ENCODE measurements at places on chromosomes 1 and 21.

GRCh38 chr1:212892108-212892507 is 34.0 kb downstream of the FLVCR1 start:
- DNase-seq: no peak

DNA sequence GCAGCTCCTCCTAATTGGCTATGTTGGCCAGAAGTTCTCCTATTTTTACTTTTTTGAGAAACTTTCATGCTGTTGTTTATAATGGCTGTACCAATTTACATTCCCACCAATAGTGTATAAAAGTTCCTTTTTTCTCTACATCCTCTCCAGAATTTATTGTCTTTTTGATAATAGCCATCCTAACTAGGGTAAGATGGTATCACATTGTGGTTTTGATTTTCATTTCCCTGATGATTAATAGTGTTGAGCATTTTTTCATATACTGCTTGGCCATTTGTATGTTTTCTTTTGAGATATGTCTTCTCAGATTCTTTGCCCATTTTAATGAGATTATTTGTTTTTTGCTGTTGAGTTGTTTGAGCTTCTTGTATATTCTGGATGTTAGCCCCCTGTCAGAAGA is 46.8 kb downstream of the NTMT2 start:
- DNase-seq: no peak

DNA sequence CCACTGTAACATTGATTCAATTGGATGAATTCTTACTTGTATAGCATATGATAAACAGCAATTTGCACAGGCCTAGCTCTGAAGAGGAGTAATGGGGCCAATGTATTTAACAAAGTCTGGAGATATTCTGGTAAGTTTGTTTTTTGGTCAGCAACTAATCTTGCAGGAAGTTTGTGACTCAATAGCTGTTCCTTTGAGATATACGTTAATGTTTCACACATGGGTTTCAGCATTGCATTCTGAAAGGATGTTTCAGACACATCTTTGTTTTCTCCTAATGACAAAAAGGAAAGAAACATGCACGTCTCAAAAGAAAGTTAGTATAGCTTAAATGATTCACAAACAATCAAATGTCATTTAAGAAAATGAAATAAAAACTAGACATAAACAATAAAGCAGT is 49.0 kb downstream of the LTN1 start:
- no peak for DNase-seq

DNA sequence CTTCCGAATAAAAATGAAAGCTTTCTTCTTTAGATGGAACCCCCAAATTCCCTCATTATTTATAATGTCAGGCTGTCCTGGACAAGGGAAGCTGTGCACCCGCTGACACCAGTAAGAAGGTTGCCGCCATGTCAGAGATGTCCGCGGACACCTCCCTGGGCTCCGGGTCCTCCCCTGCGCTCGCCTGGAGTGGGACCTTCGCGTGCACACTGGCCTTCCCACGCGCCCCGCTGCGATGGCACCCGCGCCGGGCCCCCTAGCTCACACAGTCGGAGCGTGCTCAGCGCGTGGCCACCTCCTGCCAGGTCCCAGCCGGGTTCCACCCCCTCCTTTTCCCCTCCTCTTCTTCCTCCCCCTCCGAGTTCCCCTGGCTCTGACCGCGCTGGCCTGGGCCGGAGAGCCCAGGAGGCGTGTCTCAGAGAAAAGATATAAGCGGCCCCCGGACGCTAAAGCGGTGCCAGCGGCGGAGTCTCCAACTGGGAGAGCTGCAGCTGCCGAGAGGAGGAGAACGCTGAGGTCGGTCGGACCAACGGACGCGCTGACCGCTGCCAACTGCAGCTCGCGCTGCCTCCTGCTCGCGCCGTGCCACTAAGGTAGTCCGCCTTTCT is at the start of gene G0S2:
G0S2 (plus strand) TSS at position 456 of the 608 bp plus-strand sequence. CDS start 273 bp downstream, outside the sequence.
- DNase-seq: peak; percentile 35

DNA sequence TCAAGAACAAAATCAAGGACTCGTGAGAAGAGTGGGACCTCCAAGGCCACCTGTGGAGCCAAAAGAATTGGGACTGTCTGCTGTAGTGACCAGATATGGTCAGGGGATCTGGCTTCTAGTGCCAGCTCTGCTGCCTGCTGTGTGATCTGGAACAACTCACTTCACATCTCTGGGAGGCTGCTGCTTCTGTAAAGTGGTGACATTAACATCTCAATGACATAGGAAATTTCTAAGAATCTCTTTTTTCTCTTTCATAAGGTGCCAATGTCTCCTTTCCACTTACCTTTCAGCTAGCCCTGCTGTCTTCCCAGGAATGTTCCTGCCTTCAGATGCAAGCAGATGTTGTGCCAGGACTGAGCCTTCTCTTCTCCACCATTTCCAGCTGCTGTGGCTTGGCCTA is 5.0 kb upstream of the SRSF4 start:
- no peak for DNase-seq

GRCh38 chr1:8065369-8065768 is 39.3 kb upstream of the ERRFI1 start:
- no peak for DNase-seq

DNA sequence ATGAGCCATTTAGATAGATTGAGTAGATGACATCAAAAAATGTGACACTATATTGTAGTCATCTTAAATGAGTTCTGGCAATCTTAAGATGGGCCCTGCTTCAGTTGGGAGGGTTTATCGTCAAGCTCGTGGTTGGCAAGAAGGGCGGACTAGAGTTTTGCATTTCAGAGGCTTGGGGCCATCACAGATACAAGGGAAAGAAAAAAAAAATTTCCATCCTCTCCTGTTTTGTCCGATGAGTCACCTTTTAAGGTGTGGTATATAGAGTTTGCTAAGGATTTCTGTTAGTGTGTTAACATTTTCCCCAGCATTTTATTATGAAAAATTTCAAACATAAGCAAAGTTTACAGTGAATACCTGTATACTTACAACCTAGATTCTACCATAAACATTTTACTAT is 31.8 kb upstream of the KCNQ4 start:
- DNase-seq: no peak

GRCh38 chr1:172708452-172708851 is 49.5 kb downstream of the FASLG start:
- no peak for DNase-seq

- no peak for DNase-seq
These were observed 373.5 kb upstream of the ADGRL4 start for GRCh38 chr1:79380078-79380477.

GRCh38 chr1:180221462-180221861 is 8.6 kb upstream of the LHX4 start:
- no peak for DNase-seq

DNA sequence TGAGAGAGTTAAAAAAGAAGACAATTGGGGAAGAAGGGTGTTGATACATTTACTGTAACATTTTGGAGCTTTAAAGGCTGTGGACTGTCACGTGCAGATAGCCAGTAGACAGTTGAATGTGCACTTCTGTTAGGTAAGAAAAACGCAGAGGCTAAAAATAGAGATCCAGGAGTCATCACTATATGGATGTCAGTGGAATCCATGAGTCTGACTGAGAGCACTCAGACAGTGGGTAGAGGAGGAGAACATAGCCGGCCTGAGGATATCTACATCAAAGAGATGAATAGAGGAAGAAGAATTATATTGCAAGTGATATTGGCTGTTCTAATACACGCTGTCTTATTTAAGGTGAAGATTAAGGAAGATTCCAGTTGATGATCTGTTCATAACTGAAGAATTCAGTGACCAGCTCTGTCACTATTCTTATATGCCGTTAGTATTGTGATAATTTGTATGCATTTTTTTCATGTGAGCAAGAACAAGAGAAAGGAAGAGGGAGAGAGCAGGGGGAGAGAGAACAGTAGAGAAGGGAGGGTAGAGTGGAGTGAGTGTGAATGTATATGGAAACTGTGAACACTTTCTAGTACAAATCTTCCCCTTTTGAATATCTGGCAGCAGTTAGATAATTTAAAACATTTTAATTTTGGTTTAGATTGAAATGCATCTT is 344.8 kb downstream of the CHRM3 start:
- DNase-seq: no peak

- no peak for DNase-seq
These were observed 62.5 kb upstream of the BARHL2 start for GRCh38 chr1:90779573-90779972.

GRCh38 chr1:25197982-25198662 is 34.2 kb downstream of the SYF2 start:
- DNase-seq: no peak

- DNase-seq: no peak
These were observed 10.2 kb upstream of the CHI3L2 start for GRCh38 chr1:111217183-111217910.

- peak; percentile 8 for DNase-seq
These were observed 27.7 kb upstream of the LY9 start for GRCh38 chr1:160768295-160768657.

DNA sequence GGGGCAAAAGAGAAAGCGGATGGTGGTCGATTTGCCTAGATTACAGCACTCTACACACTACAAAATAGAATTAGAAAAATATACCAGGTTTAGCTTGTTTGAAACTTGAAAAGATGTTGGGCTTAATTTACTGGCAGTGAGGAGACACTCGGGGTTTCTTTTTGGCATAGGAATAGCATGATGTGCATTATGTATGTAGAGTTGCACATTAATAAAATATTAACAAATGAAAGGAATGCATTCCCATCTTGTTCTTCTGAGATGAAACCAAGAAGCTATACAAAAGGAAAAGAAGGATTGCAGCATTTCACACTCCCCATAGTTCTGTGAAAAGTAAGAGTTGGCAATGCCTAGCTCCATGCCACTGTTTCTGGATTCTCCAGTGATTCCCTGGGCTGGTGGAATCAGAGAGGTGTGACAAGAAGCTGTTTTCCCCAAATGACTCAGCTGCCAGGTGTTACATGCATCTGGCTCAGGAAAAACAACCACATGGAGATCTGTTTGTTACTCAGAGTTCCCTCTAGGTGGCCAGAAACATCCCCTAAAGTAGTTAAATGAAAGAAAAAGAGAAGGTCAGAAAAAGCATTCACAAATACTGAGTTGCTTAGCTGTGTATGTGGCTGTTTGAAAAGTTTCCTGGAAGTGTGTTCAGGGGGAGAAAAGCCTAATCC is 115.6 kb downstream of the UCK2 start:
- DNase-seq: no peak

DNA sequence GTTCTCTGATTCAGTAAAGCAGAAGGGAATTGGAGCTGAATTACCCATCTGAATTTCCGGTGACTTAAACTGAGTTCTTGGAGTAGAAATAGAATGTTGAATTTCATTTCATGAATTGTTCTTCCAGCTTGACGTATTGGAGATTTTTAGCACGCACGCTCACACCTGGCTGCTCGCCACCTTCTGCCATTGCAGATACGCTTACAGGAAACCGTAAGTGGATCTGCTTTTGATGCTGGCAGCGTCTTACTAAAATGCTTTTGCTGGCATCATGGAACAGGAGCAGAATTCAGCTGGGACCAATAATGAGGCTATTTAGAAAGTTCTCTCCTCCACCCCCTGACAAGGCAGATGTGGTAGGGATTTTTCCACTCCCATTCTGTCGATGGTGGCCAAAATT is 17.7 kb upstream of the ELAVL4 start:
- no peak for DNase-seq

DNA sequence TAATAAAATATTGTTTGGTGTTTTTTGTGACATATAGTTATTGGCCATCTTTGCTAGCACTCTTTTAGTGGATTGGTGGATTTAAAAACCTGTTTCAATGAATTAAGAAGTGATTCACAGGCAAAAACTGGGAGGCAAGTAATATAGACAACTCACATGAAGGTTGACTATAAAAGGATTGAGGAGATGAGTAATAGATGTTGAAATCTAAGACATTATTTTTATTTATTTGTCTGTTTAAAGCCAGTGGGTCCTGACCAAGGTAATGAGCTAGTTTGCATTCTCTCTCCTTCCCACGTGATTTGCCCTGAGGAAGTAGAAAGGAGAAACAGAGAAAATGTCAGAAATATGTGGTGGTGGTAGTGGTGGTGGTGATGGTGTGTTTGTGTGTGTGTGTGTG is 351.5 kb upstream of the ZP4 start:
- DNase-seq: no peak

DNA sequence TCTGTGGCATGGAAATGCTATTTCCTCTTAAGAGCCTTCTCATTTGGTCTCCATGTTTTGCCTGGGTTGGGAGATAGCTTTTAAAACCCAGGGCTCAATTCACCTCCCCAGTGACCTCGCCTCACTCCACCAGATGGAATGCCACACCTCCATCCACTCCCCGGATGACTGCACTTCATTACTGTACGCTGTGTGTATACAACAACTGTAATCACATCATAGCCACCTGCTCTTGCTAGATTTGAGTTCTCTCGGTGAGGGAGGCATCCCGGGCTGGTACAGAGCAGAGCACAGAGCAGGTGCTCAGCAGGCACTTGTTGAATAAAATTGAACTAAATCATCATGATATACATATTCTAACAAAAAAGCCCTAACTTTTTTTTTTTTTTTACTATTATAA is 26.0 kb downstream of the SDE2 start:
- DNase-seq: no peak

DNA sequence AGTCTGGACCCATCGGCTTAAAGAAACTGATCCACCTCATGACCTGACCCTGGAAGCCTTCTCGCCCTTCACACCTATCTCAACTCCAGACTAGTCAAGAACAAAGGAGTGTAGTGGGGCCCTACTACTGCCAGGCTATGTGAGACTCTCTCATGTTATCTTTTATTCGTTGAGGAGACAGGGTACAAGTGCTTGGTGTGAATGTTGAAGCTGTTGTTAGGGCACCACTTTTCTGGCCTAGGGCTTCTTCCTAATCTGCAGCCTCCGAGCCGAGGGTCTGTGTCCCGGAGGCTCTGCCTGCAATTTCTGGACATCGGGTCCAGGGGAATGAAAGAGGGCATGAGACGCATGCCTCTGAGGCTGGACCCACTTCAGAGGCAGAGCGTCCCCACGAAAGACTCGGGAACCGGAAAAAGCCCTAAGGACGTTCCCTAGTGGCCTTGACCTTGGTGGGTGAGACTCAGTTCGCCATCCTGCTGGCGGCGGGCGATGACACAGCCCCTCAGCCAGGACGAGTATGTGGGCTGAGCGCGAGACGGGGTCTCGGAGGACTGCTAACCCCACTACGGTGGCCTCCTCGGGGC is 671 bp downstream of the DNAJC11 start:
- no peak for DNase-seq

GRCh38 chr1:6819246-6820040 is 34.2 kb downstream of the CAMTA1 start:
- no peak for DNase-seq

- no peak for DNase-seq
These were observed 2.7 kb upstream of the TMEM61 start for GRCh38 chr1:54977533-54978297.

GRCh38 chr1:96236156-96236739 is 485.3 kb upstream of the PTBP2 start:
- DNase-seq: peak; percentile 57

All from cerebellar cortex (tissue), 1 donor.